ENCODE measurements at places on chromosomes 16 and 17.
A peak's percentile ranks its signal among the peaks of the same experiment; 100 is the strongest.

GRCh38 chr17:75011401-75012095, 922 bp upstream of the MRPL58 start:
- peak; percentile 32 for DNase-seq

DNA sequence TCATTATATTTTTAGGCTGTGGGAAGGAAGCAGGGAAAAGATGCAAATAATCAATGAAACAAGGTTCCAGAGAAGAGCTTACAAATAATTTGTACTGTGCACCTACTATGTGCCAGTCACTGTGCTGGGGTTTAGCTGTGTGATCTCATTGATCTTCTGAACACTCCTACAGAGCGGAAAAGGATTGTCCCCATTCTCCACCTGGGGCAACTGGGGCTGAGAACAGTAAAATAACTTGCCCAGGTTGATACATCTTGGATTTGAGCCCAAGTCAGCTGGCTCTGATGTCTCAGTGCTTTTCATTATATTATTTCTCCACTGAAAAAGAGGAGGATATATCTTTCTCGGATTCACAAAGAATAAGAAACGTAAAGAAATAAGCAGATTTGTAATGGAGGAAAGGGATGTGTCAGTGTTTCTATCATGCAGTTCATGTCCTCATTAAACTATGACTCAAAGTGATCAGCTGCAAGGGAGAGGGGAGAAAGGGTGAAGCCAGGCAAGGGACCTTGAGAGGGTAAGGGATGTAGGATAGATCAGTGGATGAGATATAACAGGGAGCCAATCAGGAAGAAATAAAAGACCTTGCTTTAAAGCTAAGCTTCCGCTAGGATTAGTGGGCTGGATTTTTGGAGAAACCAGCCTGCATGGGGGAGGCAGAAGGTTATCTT, 143.6 kb upstream of the NOL11 start:
- DNase-seq = no peak

DNA sequence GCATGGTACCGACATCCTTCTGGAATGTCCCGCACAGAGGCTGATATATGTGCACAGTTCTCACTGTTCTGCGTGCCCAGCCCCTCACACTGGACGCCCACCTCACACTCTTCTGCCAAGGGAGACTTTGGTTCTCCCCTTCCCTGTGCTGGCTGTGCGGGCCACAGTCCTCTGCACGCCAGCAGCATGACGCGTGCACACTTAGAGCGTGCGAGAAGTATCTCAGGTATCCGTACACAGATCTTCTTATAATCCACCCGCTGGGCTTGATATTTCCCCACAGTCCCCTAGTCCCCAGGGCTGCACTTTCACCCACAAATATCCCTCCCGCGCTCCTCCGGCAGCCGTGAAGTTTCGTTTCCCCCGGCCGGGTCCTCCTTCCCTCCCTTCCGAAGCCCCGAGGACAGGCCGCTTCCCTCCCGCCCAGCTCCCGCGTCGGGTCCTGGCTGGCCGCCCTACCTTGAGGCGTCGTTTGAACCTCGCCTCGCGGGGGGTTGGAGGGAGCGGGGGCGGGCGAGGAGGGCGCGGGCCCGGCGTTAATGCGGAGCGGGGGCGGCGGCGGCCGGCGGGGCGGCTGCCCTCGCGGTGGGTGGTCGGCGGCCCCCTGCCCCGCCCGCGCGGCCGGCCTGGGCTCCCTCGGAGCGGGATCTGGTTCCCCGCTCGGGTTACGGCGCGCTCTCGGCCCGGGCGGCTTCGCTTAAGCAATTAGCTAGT, 5.0 kb upstream of the FOXF1 start:
- no peak for DNase-seq

DNA sequence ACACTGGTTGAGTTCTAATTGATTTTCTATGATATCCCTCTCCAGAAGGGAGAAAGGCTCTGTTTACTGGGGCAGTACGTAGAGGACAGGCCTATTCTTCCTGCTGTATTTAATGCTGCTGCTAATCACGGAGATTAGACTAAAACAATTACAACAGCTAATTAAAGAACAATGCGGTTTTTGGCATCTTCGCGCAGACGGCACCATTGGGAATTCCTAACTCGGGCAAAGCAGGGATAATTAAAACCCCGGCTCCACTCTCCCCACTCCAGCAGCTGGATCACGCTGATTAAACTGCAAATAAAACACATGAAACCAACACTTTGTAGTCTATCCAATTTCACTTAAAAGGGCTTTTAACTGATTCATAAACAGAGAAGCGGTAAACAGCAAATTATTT, 147.6 kb downstream of the XYLT1 start:
- DNase-seq = no peak

GRCh38 chr17:50559674-50560184, 786 bp upstream of the CACNA1G start:
- DNase-seq = peak; percentile 21

DNA sequence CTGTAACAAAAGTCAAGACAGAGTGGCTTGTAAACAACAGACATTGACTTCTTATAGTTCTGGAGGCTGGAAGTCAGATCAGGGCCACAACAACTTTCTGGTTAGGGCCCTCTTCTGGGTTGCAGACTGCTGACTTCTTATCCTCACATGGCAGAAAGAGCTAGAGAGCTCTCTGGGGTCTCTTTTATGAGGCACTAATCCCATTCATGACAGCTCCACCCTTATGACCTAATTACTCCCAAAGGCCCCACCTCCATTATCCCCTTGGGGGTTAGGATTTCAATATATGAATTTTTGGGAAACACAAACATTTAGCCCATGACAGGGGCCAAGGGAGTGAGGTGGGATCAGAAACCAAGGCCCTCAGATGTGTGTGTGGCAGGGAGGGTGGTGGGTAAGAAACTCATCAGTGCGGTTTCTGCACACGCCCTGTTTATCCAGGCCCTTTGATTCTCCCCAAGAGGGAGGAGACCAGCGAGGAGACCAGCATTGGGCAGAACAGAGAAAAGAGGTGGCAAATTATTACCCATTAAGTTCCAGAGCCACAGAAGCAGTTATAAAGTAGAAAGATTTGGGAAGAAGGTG, 74.8 kb downstream of the UTP18 start:
- no peak for DNase-seq

GRCh38 chr16:35746963-35747657, 2287.7 kb downstream of the TP53TG3F start:
- no peak for DNase-seq

GRCh38 chr16:15464401-15465186, 30.2 kb downstream of the BMERB1 start:
- no peak for DNase-seq

DNA sequence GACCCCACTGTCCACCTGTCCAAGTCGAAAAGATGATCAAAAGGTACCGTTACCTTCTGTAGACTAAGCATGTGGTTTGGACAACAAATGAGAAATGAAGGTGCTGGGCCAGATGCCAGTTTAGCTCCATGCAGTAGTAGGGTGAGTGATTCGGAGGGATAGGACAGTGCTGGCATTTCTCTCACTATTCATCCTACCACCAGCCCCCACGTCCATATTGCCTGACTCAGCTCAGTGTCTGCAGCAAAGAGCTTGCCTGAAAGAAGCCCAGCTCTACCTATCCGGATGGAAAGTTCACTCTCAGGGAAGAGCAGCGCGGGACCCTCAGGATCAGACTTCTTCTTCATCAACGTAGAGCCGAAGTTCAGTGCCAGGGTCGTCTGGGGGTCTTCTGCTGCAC, 145.0 kb downstream of the SLC39A11 start:
- no peak for DNase-seq

DNA sequence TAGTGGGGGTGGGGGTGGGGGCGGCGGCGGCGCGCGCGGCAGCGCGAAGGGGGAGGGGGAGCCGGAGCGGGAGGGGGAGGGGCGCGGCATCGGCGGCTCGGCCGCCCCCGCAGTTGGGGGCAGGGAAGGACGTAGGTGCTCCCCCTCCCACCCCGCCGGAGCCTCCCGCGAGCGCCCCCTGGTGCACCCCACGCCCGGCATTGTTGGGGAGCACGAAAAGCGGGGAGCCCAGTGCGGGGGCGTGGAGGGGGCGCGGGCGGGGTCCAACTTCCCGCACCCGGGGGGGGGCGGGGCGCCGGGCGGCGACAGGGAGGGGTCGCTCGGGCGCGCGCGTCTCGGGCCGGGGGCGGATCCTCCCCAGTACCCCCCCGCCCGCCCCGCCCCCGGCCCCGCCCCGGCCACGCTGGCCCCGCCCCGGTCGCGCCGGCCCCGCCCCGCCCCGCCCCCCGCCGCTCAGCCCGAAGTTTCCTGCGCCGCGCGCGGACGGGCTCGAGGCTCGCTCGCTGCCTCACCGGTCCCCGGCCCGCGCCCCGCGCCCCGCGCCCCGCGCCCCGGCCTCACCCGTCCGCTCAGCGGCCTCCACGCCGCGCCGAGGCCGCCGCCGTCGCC, at the start of gene CACNA1H:
CACNA1H (plus strand) TSS at position 456 of the 609 bp plus-strand sequence. CDS start 632 bp downstream, outside the sequence.
- DNase-seq = no peak

- DNase-seq = no peak
Measured at GRCh38 chr16:78257376-78257728, 157.9 kb downstream of the WWOX start.

DNA sequence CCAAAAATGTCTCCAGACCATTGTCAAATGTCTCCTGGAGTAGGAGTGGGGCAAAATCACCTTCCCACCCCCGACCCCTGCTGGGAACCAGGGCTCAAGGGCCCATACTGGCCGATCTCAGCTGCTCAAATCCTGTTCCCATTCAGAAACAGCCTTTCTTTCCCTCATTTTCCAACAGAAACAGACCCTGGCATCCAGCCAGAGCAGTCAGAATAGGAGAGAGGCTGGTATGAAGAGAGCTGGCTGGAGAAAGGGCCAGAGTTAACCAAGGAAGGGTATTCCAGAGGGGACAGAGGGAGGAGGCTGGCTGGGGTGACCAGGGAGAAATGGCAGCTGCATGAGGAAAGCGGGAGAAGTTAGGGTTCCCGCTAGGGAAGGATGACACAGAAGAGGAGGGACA, 199.1 kb downstream of the XYLT1 start:
- no peak for DNase-seq

DNA sequence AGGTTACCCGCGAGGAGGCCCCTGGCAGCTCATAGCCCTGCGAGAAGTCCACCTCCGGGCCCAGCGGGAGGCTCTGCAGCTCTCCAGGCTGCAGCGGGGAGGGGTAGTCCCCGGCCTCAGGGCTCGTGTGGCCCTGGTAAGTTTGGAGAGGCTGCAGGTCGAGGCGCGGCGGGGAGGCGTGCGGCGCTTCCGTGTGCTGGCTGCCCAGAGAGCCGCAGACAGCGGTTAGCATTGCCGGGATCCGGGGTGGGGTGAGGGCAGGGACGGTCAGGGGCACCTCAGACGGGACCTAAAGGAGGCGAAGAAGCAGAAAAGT, 2.8 kb downstream of the SP6 start:
- no peak for DNase-seq

DNA sequence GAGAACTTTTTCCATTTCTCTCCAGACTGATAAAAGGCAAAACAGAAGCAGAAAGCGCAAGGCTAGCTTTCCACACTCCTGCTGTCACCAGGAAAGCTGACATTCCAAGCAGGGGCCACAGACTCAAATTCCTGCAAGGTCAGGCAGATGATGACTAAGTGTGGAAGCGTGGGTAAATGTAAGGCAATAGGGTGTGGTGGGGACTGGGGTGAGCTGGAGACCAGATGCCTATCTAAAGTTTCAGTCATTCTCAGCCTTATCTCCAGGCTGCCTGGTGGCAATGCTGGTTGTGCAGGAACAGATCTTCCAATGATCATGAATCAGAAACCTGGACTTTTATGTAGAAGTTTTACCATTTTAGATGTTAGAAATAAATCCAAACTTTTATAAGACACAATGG, 224.1 kb downstream of the GSG1L start:
- no peak for DNase-seq

- DNase-seq = no peak
Measured at GRCh38 chr16:66610111-66610820, 5.8 kb downstream of the CMTM3 start.

DNA sequence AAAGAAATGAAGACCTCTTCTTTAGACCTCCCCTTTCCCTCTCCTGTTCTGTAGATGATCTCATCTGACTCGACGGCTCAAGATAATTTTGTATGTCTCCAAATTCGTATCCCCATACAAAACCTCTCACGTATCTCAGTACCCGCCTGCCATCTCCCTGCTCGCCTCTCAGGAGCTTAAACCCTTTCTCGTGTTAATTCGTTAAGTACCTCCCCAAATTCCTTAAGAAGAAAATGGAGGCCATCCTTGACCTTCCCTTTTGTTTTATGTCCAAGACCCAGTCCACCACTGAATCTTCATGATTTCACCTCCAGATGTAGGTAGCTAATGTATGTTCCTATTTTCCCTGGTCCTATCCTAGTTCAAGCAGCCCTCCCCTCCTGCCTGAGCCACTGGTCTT, 41.6 kb downstream of the OR3A1 start:
- DNase-seq = no peak

- no peak for DNase-seq
Measured at GRCh38 chr16:80250381-80250780, 290.4 kb upstream of the DYNLRB2 start.

- peak; percentile 38 for DNase-seq
Measured at GRCh38 chr17:29292992-29293889, 707 bp downstream of the NUFIP2 start.

DNA sequence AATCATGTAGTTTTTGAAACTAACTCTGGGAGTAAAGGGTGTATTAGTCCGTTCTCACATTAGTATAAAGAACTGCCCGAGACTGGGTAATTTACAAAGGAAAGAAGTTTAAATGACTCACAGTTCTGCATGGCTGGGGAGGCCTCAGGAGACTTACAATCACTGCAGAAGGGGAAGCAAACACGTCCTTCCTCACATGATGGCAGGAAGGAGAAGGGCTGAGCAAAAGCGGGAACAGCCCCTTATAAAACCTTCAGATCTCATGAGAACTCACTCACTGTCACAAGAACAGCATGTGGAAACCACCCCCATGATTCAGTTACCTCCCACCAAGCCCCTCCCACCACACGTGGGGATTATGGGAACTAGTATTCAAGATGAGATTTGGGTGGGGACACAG, 256.5 kb upstream of the TNRC6C start:
- no peak for DNase-seq

- peak; percentile 98 for DNase-seq
Measured at GRCh38 chr17:8420041-8420934, 15.4 kb upstream of the NDEL1 start.

DNA sequence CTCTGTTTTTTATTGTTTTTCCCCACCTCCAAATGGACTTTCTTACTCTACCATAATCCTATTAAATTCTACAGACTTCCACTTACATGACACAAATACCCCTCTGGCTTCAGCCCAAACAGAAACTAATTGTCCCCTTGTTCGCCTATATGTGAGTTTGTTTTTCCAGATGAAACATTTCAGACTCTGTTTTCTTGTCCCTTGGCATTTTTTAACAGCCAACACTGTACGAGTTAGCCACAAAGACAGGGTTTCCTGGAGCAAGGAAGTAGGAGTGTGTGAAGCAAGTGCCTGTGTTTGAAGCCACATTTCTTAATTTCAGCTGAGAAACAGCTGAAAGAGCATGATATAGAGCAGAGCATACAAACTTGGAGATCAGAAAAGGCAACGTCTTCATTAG, 382.2 kb upstream of the CDH5 start:
- DNase-seq = no peak

DNA sequence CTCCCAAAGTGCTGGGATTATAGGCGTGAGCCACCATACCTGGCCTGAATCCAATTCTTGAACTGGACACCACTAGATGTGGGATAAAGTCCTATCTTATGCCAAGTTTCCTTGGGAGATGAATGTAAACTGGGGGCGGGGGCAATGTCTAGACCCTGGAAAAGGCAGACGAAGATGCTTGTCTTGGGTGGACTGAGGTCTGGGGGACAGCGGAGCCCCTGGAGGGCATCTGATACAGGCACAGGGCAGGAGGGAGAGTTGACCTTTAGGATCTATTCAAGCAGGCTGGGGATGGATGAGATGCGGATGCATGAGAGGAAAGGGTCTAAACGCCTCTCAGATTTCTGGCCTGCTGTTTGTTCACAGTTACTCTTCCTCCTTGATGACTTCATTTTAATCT, 11.7 kb downstream of the C1QTNF1 start:
- no peak for DNase-seq

- DNase-seq = no peak
Measured at GRCh38 chr16:10598157-10598556, 17.8 kb upstream of the EMP2 start.
